ENCODE measurements at places on chromosomes 13 and 19. TPM values are rescaled to one million over a fixed set of nuclear protein-coding genes. Genes with fewer than 3 reads are reported as not detected.

PSG2 gene
- 0.17 TPM for total RNA-seq

- DNase-seq = no peak
Measured at GRCh38 chr13:113555141-113555540, 29.4 kb upstream of the TFDP1 start.

GRCh38 chr19:14479975-14480699 lies 5.0 kb upstream of the PTGER1 start:
- peak; percentile 51 for DNase-seq

DNA sequence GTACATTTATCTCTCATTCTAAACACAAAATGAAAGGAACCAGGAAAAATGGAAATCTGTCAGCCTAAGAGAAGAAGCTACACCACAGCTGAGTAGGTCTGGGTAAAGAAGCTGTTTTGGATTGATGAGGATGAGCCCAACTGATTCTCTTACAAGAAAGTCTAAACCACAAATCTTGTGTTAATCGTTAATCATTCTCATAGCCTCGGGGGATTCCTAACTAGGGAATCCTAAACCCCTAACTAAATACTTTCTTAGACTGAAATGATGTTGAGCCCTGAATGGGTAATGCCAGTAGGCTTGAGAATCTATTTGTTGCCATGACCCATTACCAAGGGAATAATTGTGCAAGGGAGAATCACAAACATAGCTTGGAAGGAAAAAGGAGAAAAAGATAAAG lies 327.5 kb upstream of the SPRY2 start:
- DNase-seq = no peak

DNA sequence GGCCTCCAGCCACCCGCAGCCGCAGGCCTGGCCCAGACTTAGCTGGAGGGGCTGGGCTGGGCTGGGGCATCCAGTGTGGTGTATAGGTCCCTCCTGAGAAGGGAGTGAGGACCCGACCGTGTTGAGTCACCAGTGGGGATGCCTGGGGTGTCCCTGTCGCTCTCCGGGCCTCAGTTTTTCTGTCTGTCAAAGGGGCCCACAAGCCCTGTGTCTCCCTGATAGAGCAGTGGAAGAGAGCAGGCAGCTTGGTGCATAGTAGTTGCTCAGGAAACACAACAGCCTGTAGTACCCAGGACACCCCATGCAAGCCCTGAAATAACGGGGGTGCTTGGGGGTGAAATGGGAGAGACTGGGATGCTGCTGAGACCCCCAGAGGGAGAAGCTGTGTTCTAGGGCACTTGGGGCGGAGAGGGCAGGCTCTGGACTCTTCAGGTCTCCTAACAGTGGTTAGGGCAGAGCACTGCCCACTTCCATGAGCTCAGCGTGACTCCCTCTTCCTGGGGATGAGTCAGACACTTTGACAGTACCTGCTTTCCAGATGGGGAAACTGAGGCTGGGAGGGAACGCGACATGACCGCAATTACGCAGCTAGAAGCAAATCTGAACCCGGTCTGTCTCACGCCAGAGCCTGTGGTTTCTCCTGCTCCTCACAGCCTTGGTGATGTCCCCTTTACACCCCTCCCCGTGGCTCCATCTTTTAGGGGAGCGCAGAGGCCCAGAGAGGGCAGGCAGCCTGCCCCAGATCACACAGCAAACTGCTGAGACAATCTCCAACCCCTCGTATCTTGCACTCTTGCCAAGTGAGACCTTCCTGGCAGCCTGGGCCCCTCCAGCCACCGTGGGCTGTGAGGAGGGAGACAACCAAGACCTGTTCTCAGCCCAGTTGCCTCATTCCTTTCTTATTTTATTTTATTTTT lies 692 bp downstream of the SULT2B1 start:
- no peak for DNase-seq

ZNF440 gene
- 9.5 TPM for total RNA-seq

IGFL4 gene
- not detected for total RNA-seq

DNA sequence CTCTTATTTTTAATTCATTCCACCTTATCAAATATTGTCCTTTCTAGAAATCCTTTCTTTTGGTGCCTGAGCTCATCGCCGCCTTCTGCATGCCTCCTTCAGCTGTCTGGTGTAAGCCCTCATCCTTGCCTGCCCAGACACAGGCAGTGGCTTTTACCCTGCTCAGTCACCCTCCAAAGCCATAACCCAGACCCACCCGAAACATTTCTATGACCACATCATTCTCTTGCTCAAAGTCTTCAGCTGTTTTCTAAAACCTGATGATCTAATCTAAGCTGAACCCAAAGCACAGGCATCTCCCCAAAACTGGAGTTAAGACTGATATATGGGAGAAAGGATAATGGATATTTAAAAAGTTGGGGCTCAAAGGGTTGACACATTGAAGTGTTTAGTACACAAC lies 753.7 kb upstream of the SGCG start:
- no peak for DNase-seq

NCR1 gene
- total RNA-seq = not detected

CDC42EP5 gene
- not detected for total RNA-seq

- DNase-seq = no peak
Measured at GRCh38 chr19:49440439-49441209, 703 bp downstream of the SLC17A7 start.

SIX5 gene
- 0.42 TPM for total RNA-seq

DNA sequence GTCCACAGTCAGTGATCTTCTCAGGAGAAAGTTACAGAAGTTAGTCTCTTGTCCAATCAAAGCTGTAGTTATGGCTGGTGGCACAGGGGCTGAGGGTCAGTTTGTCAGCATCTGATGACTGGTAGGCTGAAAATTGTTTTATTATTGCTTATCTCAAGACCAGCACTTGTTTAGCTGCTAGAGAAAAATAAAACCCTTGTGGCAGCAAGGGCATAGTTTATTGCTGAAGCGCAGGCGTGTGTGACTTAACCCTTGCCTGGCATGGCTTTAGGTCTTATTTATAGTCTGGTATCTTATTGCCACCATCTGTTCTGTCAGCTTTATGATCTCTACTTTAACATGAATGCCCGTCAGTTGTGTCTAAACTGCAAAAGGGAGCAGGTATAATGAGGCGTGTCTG lies 154.7 kb downstream of the USP12 start:
- no peak for DNase-seq

DNA sequence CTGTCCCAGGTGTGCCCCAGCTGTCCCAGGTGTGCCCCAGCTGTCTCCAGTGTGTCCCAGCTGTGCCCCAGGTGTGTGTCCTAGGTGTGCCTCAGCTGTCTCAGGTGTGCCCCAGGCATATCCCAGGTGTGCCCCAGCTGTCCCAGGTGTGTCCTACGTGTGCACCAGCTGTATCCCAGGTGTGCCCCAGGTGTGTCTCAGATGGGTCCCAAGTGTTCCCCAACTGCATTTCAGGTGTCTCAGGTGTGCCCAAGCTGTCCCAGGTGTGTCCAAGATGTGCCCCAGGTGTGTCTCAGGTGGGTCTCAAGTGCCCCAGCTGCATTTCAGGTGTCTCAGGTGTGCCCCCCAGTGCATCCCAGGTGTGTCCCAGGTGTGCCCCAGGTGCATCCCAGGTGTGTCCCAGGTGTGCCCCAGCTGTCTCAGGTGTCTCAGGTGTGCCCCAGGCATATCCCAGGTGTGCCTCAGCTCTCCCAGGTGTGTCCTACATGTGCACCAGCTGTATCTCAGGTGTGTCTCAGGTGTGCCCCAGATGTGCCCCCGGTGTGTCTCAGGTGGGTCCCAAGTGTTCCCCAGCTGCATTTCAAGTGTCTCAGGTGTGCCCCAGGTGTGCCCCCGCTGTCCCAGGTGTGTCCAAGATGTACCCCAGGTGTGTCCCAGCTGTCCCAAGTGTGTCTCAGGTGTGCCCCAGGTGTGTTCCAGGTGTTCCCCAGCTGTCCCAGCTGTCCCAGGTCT lies 1.3 kb upstream of the GRK1 start:
- DNase-seq = no peak

DNA sequence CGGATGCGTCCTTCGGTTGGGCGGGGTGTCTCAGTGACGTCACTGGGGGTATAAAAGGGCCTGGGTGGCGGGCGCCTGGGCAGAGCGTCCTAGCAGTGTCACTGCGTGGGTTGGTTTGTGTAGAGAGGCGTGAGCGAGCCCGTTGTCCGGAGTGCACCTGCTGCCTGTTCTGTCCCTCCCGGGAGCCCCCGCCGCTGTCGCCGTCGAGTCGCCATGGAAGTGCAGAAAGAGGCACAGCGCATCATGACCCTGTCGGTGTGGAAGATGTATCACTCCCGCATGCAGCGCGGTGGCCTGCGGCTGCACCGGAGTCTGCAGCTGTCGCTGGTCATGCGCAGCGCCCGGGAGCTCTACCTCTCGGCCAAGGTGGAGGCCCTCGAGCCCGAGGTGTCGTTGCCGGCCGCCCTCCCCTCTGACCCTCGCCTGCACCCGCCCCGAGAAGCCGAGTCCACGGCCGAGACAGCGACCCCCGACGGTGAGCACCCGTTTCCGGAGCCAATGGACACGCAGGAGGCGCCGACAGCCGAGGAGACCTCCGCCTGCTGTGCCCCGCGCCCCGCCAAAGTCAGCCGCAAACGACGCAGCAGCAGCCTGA lies 2.9 kb downstream of the IER2 start:
- DNase-seq = peak; percentile 98
